ENCODE measurements at places on chromosomes 3 and 15. TPM values are rescaled to one million over a fixed set of nuclear protein-coding genes. Genes with fewer than 3 reads are reported as not detected.

Gene ULK4
- 3.7 TPM for total RNA-seq

GRCh38 chr3:40875581-40875980, 323.7 kb upstream of the CTNNB1 start:
- no peak for DNase-seq

Gene IMPG2
- 0.11 TPM for total RNA-seq

Gene EOMES
- 0.08 TPM for total RNA-seq

- no peak for DNase-seq
Measured at GRCh38 chr3:54214845-54215244, 92.5 kb downstream of the CACNA2D3 start.

DNA sequence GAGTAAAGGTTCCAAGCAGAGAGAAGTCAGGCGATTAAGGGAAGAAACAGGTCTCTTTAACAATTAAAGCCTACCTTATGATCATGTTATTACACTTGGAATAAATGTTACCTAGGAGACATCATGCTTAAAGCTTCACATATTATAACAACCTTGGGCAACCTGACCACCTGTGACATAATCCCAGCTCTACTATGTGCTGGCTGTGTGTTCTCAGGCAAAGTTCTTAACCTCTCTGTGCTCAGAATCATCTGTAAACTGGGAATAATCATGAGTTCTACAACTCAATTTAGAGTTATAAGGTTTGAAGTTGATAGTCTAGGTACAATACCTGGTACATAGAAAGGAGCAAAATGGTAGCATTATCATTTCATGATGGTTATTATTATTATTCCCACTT, 159.3 kb downstream of the MAGI1 start:
- DNase-seq, result no peak

- DNase-seq, result peak; percentile 64
Measured at GRCh38 chr15:91548549-91548948, 305.0 kb upstream of the SLCO3A1 start.

Gene WNT7A
- total RNA-seq, result not detected

Gene RAD54L2
- 8.4 TPM for total RNA-seq

Gene EPHB1
- total RNA-seq, result 1.1 TPM

All from Right ventricle myocardium superior (tissue), 1 donor.